ENCODE measurements at places on chromosomes 16 and 17. TPM values are rescaled to one million over a fixed set of nuclear protein-coding genes. Genes with fewer than 3 reads are reported as not detected.

DNA sequence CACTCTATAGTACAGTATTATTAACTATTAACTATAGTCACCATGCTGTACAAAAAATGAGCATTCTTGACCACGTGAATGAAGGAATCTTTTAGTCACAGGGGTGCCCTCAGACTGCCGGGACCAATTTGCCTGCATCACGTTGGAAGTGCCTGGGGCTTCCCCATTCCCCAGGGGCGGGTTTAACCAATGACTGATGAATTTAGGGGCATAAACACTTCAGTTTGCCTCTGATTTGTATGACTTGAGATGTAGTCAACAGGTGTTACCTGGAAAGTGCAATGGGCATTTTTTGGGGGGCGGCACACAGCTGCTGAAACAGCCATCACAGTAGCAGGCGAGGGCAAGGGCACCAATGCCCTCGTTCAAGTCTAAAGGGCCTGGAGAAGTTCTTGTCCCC, 8.7 kb upstream of the PYY start:
- peaks cover 3% of the 10 kb centered on the region for H3K27me3 ChIP-seq

- H3K4me1 ChIP-seq = no peaks in the 10 kb centered on the region
- H3K36me3 ChIP-seq = no peaks in the 10 kb centered on the region
- peaks cover 2% of the 10 kb centered on the region for H3K27me3 ChIP-seq
- no peak overlapping the region for H3K4me3 ChIP-seq
- peak overlapping the region; percentile 35 for H3K27ac ChIP-seq
Observed at GRCh38 chr17:68594552-68594951, 6.6 kb downstream of the FAM20A start.

GRCh38 chr17:37211136-37211535, 164.6 kb upstream of the C17orf78 start:
- no peaks in the 10 kb centered on the region for H3K4me1 ChIP-seq
- H3K27me3 ChIP-seq = no peaks in the 10 kb centered on the region
- no peak for DNase-seq
- no peak overlapping the region for H3K4me3 ChIP-seq

- H3K36me3 ChIP-seq = no peaks in the 10 kb centered on the region
- H3K4me1 ChIP-seq = peaks cover 4% of the 10 kb centered on the region
- no peak overlapping the region for H3K27ac ChIP-seq
- no peaks in the 10 kb centered on the region for H3K27me3 ChIP-seq
- no peak overlapping the region for H3K4me3 ChIP-seq
Observed at GRCh38 chr17:10735821-10736220, 6.0 kb upstream of the TMEM220 start.

- peaks cover 50% of the 10 kb centered on the region for H3K4me1 ChIP-seq
- H3K4me3 ChIP-seq = no peak overlapping the region
- H3K36me3 ChIP-seq = no peaks in the 10 kb centered on the region
- peak; percentile 90 for DNase-seq
- H3K27me3 ChIP-seq = no peaks in the 10 kb centered on the region
Observed at GRCh38 chr17:65560628-65561451, 608 bp downstream of the AXIN2 start.

Gene KCNAB3
- total RNA-seq = 0.42 TPM

Gene HSPB9
- not detected for total RNA-seq
